ENCODE measurements at places on chromosomes 6 and 20.

- no peak for DNase-seq
Observed at GRCh38 chr6:7986219-7986618, 75.6 kb upstream of the TXNDC5 start.

DNA sequence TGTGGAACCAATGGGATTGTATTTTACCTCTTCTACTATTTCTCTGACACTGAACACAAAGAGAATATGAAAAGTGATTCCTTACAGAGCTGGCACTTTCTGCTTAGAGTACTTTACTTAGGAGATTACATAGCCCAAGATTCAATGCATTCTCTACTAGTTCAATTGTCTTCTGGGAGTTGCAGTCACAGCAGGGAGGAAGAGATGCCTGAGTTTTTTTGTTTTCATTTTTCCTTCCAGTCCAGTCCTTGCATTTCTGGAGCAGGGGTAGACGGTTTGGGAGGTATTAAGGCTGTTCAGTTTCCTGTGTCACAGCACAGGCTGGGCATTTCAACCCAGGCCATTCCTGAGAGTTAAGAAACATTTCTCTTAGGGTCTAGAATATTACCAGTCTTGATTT lies 42.0 kb upstream of the SLC2A12 start:
- DNase-seq = no peak

DNA sequence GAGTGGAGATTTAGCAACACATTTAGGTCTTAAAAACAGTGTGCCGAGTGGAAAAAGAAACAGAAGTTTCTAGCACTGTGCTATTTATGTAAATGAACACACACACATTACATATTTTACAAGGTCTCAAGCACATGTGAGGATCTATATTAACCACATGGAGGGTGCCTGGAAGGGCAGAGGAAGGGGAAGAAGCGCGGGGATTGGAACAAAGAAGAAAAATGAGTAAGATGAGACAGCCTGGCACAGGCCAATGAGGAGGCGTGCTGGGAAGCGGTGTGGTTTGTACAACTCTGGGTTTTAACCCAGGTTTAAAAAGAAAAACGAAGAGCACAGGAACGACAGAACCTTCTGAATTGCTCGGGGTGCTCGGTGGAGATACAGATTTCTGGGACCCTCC lies 5.7 kb downstream of the KCNG1 start:
- no peak for DNase-seq

DNA sequence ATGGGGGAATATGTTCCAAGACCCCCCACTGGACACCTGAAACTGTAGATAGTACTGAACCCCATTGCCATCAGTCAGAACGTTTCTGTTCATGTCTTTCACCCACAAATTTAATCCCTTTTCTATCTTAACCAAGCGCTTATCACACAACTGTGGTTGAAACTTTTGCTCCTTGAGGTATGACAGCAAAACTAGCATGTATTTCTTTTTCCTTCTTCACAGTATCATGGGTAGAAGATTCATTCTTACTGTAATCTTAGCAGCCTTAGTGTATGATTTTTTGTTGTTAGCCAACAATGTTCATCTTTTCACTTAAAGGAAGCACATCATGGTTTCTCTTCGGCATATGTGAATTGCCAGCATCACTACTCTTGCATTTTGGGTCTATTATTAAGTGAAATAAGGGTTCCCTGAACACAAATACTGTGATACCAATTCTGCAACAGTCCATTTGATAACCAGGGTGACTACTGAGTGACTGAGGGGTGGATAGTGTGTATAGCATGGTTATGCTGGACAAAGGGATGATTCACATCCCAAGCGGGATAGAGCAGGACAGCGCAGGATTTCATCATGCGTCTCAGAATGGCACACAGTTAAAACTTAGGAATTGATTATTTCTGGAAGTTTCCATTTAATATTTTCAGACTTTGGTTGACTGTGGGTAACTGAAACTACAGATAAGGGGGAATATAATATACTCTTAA lies 41.8 kb downstream of the KCNS1 start:
- DNase-seq = no peak

- DNase-seq = no peak
Observed at GRCh38 chr20:23128461-23129125, 42.5 kb upstream of the CD93 start.

GRCh38 chr20:22576733-22577514 lies 7.4 kb downstream of the FOXA2 start:
- no peak for DNase-seq

GRCh38 chr6:79824202-79824601 lies 123.2 kb downstream of the ELOVL4 start:
- no peak for DNase-seq

GRCh38 chr6:144347933-144348332 lies 62.8 kb downstream of the UTRN start:
- DNase-seq = no peak

DNA sequence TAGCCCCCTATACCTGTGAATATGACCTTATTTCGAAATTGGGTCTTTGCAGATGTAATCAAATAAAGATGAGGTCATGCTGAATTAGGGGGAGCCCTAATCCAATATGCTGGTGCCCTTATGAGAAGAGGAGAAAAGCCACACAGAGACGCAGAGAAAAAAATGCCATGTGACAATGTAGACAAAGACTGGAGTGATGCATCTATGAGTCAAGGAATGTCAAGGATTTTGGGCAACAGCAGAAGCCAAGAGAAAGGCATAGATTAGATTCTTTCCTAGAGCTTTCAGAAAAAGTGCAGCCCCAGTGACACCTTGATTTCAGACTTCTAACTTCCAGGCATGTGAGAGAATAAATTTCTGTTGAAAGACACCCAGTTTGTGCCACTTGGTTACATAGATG lies 47.4 kb upstream of the HS3ST5 start:
- DNase-seq = no peak

- no peak for DNase-seq
Observed at GRCh38 chr20:8854571-8854970, 214.3 kb upstream of the PLCB4 start.

GRCh38 chr6:33276864-33277662 lies at the start of gene B3GALT4:
Gene B3GALT4 (plus strand): TSS chr6:33277123. CDS start chr6:33277420, 297 bp downstream.
- DNase-seq = peak; percentile 82

- no peak for DNase-seq
Observed at GRCh38 chr20:62712606-62713005, 4.0 kb downstream of the NTSR1 start.

DNA sequence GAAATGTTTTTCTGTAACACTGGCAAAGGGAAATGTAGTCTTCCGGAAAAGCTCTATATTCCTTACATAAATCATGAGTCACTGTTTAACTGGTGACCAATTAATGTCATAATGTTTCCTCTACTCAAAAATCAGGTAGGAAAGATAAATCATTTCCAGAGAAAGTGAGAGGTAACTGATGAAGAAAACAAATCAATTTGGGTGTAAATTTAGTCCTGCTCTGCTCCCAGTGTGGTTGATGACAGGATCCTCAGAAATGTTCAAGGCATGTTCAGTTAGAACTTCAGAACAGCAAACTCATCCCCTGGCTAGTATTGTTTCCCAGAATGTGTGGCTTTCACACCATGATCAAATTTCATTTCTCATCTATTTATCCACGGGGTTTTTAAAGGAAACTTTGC lies 38.8 kb upstream of the SPACA1 start:
- no peak for DNase-seq

DNA sequence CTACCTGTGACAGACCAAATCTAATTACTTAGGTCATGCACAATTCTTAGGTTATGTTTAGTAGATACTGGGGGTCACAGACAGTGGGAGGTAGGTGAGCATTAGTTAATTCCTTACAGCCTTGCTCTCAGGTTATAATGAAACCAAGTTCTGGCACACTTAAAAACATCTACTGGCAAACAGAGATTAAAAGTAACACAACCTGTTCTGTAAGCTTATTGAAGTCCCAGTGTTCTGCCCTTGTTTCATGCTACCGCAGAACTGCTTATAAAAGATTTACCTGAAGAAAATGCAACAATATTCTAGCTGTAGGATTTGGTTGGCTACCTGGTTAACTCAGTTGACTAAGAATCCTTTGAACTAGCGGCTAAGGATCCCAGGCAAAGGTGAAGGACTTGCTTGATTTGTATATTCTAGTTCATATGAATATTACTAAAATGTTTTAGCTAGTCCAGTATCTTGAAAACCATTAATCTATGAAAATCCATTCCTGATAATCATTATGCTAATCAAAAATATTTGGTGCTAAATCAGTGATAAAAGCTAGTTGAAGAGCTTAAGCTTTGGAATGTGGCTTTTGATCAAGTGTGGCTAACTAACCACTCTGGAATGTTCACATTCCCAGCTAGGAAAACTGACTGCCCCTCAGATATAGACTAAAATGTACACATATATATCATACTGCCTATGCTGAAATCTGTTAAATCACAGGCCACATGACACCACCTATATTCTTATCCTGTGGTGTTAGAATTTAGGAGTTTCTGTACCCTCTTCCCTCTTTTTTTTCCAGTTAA lies 7.2 kb downstream of the PEX3 start:
- no peak for DNase-seq

DNA sequence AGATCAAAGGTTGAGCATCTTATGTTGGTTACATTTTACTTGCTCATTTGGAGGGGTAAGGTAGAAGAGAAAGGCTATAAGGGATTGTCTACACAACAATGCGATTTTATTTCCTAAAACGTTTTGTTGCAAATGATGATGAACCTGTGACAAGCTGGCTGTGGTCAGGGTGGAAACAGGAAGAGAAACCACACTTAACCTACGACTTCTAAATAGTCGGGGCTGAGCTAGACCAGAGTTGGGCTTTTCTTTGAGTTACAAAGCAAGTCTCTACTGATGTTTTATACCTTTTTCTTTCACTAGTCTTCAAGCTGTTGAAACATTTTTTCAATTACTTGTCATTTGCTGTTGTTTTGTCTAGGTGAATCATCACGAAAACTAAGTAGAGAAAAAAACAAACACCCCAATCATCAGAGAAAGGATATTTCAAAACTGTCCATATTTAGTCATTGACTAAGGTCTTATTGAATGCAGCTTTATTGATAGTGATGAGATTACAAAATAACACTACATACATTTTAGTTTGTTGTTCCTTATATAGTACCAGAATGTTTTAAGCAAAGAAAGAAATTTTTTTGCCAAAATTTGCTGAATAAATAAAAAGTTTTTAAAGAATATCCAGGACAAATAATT lies 18.0 kb downstream of the KLHL31 start:
- DNase-seq = peak; percentile 71

GRCh38 chr6:56713254-56713672 lies 70.6 kb upstream of the DST start:
- no peak for DNase-seq

DNA sequence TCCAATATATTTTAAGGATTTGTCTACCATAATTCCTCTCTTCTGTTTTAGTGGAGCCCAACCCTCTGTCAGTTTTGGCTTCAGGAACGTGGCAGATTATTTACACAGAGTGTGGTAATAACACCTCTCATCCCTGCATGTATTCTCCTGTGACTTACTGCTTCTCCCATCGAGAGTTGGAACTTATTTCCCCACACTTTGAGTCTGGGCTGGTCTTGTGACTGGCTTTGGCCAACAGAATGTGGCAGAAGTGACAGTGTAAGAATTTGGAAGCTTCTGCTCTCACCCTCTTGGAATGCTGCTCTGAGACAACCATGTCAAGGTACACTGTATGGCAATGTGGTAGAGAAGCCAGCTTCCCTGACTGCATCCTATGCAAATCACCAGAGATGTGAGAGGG lies 407.7 kb downstream of the EPM2A start:
- no peak for DNase-seq

DNA sequence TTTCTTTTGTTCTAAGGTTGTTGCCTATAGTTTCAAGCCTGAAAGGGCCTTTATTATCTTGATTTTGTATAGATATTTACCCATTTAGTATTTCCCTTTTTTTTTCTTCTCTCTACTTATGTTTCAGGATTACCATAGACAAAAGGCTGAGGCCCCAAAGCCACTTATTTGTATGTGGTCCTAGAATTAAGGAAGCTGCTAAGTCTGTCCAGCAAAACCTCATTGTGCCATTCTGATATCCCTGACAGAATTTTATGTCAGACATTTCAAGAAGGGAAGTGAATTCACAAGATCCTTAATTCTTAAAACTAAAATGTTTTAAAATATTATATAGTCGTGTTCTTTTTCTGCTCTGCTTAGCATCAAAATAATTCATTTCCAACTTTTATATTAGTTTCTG lies 6.9 kb downstream of the HAO1 start:
- DNase-seq = no peak

- DNase-seq = no peak
Observed at GRCh38 chr6:3235486-3235885, 8.0 kb upstream of the TUBB2B start.

DNA sequence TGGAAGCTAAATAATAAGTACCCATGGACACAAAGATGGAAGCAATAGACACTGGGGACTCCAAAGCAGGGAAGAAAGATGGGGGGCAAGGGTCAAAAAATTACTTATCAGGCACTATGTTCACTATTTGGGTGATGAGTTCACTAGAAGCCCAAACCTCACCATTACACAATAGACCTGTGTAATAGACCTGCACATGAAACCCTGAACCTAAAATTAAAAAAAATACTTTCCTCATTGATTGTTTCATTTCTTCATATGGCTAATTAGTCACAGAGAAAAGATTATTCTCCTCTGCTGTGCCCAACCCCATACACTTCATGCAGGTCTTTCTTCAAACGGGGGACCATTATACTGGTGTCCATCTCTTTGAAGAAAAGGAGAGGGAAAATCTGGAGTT lies 213.0 kb upstream of the DTNBP1 start:
- no peak for DNase-seq

DNA sequence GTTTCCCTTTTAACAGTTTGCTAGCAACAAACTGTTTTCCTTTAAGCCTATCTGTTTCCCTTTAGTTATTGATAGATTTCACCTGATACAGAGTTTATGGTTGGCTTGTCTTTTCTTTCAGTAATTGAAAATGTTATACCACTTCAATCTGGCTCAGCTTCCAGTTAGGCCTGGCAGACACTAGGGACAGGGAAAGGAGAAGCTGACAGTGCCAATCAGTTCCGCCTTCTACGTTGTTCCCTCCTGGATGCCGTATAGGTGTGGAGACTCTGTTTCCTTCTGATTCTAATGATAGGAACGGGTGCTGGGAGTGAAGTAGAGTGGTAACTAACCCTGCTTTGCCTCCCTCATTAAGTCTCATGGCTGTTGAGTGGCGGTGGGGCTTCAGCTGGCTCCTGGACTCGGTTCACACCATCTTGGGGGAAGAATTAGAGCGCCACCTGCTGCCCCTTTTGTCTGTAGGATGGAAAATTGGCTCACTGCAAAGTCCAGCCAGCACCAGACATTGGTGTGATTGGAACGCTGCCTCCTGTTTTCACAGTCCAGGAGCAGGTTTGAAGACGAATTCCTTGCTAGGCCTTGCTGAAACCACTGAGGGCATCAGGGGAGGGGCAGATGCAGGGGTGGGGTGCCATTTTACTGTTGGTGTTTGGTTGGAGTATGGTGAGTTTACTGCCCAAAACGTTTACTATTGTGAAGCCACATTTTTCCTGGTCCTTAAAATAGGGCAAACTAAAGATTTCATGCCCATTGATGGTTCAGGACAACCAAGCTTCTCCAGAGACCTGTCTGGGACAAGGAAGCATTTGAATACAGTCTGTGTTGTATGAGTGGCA lies 1729.5 kb downstream of the GRIK2 start:
- no peak for DNase-seq

- no peak for DNase-seq
Observed at GRCh38 chr20:10094566-10095173, 59.9 kb downstream of the ANKEF1 start.

GRCh38 chr6:101666256-101666655 lies 272.7 kb downstream of the GRIK2 start:
- no peak for DNase-seq

- no peak for DNase-seq
Observed at GRCh38 chr20:44460795-44461141, 14.9 kb upstream of the TTPAL start.

GRCh38 chr6:90401933-90402830 lies 105.5 kb upstream of the BACH2 start:
- DNase-seq = no peak

- DNase-seq = no peak
Observed at GRCh38 chr20:23121751-23122320, 35.7 kb upstream of the CD93 start.

Data from hematopoietic multipotent progenitor cell (in vitro differentiated cells).